ENCODE measurements at places on chromosomes 16 and 17.

DNA sequence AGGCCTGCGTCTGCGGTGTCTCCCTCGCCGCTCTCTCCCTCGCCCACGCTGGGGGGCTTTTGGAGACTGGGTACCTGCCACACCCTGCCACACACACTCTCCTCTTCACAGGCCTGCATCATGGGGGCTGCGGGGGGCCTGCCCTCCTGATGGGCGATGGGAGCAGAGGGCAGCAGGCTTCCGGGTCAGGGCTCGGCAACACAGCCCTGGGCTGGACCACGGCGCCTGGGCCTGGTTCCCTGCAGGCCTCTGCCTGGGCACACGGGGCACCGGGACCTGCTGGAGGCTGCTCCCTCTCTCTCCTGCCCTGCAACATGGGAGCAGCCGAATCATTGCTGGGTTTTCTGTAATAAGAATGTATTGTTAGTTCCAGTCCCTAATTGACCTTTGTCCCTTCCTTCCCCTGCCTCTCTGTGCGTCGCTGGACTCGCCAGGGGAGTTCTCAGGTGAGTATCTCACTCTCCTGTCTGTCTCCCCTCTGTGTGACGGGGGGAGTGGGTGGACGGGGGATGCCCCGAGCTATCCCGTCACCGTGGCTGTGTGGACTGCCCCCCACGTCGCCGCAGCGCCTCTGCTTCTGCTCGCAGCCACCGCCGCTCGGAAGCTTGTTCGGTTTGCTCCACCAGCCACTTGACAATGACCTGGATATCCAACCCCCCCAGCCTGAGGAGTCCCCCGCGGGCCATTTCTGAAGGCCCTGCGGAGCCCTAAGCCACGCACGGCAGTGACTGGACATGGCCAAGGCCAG lies 13.5 kb downstream of the NME3 start:
- DNase-seq = no peak

- DNase-seq = no peak
These were observed 30.4 kb downstream of the RAI1 start for GRCh38 chr17:17711641-17712162.

DNA sequence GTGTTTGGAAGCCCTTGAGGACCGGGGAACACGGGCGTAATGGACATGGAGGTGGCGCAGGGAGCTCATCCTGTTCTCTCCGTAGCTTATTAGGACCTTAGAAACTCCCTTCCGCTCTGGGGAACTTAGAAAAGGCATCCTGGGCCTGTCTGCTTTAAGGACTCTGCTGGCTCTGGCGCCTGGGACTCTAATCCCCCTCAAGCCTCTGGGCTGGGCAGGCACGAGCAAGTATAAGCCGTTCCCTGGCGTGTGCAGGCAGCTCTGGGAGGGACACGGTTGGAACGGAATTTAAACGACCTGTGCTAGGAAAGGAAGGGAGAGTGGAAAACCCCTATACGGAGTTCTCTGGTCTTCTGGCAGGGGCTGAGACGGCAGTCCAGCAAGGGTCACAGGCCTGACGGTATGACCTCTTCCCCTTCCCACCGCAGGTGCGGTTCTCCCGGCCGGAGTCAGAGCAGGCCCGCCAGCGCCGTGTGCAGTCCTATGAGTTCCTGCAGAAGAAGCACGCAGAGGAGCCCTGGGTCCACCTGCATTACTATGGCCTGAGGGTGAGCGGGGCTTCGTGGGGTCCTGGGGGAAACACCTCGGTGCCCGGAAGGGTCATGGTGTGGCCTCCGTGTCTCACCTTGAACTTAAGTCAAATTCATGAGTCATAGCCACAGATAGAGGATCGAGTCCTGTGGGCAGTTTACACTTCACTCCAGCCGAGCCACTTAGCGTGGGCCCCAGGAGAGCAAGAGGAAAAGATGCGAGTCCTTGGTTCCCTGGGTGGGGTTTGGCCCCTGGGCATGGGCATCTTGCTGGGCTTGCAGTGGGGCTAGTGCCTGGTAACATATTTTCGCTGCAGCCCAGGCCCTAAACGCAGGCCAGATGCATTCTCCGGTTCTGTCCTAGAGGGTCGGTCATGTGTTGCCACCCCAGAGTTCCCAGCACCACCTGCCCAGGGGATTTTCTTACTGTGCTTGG lies 17.7 kb downstream of the POLR3E start:
- DNase-seq = no peak

DNA sequence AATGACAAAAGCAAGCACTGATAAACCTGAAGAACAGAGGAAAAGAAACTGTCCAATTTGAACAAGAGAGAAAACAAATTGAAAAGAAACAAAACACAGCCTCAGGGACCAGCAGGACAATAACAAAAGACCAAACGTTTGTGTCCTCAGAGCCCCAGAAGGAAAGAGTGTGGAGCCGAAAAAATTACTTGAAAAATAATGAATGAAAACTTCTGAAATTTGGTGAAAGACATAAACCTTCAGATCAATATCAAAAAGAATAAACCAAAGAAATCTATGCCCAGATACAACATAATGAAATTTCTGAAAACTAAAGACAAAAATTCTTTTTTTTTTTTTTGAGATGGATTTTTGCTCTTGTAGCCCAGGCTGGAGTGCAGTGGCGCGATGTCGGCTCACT lies 45.6 kb downstream of the CCDC57 start:
- no peak for DNase-seq

DNA sequence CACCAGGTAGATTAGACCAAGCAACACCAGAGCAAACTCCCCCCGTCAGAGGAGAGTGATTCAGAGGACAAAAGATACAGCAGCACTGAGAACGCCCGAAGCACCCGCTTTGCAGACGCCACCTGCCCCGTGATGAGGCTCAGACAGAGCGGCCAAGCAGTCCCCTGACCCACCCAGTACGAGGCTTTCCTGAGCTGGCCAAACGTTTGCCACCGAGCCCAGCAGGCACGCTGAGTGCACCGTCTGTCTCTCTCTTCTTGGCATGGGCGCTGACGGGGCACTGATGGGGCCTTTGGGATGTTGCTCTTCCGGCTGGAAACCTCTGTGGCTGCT lies 19.4 kb upstream of the WDR45B start:
- no peak for DNase-seq

GRCh38 chr16:72937916-72938794 lies 109.8 kb downstream of the ZFHX3 start:
- no peak for DNase-seq

- DNase-seq = peak; percentile 48
These were observed 763 bp upstream of the ACTG1 start for GRCh38 chr17:81513372-81513752.

DNA sequence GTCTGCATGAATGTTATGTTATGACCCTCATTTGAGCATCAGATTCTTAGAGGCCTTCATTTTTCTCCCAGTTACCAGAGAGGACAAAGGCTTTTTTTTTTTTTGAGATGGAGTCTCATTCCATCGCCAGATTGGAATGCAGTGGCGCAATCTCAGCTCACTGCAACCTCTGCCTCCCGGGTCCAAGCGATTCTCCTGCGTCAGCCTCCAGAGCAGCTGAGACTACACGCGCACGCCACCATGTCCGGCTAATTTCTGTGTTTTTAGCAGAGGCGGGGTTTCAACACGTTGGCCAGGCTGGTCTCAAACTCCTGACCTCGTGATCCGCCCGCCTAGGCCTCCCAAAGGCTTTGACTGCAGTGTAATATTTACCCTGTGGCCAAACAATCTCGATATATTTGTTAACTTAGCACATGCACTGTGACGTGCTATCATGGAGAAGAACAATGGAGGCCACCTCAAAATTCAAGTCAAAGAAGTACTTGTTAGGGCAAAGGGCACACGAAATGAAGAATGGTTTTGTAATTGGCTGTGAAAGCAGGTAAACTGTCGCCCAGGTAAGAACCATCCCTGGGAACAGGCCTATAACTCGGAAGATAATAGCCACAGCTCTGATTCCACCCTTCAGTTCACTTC lies 303.4 kb downstream of the SLC39A11 start:
- DNase-seq = no peak

DNA sequence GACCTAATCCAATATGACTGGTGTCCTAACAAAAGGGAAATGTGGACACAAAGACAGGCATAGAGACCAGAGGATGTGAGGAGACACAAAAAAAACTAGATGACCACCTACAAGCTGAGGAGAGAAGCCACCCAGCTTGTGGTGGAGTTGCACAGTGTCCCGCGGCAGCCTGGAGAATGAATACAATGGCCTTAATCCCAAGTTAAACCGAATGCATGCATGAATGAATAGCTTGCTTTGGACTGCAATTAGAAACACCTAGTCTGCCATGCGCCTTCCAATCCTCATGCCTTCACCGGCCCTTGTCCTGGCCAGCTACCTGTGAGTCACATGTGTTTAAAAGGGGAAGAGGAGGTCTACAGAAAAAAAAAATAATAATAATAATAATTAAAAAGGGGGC lies 72.0 kb downstream of the CNGB1 start:
- no peak for DNase-seq

DNA sequence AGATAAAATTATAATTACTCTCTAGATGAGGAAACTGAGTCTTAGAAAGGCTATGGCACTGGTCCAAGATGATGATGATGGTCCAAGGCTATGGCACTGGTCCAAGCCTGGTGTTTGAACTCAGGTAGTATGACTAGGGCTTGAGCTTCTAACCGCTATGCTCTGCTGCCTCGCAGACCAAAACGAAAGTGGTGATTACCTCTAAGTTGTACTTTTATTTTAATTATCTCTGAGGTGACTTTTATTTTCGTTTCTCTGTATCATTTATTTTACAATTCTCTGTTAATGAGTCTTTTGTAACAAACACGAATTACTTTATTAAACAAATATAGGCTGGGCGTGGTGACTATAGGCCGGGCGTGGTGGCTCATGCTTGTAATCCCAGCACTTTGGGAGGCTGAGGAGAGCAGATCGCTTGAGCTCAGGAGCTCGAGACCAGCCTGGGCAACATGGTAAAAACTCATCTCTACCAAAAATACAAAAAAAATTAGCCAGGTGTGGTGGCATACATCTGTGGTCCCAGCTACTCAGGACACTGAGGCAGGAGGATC lies 5.6 kb downstream of the REXO5 start:
- no peak for DNase-seq

- no peak for DNase-seq
These were observed 18.4 kb upstream of the GPRC5C start for GRCh38 chr17:74413491-74413890.

- DNase-seq = no peak
These were observed 2.8 kb downstream of the TENT4B start for GRCh38 chr16:50155925-50156324.

DNA sequence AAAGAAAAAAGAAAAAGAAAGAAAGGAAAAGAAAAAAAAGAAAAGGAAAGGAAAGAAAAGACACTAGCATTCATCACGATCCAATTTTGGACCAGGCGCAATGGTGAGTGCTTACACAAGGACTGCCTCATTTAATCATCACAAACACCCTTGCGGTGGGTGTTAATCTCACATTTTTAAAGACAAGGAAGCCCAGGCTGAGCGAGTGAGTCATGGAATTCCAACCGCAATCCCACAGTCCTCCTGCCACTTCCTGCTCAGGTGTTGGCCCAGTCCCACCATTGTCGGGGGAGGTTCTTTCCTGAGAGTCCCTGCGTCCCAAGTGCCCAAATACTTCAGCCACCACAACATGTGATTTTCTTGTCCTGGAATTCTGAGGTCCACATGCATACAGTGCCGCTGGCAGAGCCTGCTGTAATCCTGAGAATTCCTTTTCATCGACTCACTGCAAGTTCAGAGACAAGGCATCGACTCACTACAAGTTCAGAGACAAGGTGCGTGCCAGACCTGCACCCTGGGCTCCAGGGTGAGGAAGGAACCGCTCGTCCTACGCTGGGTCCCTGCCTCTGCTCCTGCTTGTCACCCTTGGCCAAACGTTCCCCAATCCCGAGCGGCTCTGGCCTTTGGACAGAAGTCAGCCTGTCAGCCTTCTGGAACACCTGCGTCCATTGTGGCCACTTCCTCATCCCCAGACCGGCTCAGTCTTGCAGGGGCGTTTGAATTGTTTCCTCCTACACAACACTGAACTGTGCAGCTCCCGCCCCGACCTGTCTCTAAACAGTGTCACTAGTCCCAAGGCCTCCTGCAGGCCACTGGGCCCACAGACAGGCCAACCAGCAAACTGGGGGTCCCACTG lies 5.8 kb downstream of the ZG16B start:
- no peak for DNase-seq

- DNase-seq = no peak
These were observed 54.0 kb downstream of the PGS1 start for GRCh38 chr17:78432226-78433012.

DNA sequence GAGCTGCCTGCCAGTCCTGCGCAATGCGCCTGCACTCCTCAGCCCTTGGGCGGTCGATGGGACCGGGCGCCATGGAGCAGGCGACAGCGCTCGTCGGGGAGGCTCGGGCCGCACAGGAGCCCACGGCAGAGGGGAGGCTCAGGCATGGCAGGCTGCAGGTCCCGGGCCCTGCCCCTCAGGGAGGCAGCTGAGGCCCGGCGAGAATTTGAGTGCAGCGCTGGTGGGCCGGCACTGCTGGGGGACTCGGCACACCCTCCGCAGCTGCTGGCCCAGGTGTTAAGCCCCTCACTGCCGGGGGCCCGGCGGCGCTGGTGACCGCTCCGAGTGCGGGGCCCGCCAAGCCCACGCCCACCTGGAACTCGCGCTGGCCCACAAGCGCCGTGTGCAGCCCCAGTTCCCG lies 13.6 kb upstream of the FADS6 start:
- no peak for DNase-seq

DNA sequence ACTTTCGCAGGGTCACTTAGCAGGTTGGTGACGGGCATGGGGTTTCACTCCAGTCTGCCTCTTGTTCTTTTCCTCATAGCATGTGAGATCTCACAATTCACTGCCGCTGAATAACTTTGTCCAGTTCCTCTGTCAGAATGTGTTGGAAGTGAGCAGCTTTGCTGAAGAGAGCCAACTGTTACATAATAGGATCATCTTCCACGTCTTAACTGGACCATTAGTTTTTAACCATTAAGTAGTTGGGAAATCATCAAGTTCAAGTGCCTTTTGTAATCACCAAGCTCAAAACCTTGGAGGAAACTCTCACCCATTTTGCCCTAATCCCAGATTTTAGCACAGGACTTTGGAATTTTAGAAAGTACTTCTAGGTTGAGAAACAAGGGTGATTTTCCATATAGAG lies 290.6 kb downstream of the WWOX start:
- no peak for DNase-seq

DNA sequence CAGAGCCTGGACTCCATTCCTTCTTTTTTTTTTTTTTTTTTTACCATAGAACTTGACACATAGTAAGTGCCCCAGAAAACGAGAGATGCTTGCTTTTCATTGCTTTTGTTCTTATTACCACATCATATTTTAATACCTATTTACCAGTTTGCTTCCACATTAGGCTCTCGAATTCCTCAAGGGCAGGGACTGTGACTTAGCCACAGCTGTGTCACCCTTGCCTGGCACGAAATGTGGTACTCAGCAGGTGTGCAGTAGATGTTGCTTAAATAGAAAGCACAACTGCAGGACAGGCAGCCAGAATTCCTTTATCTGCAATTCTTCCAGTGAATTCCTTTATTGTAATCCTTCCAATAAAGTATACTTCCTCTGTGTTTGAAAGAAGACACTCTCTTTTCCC lies 393.0 kb downstream of the HAPSTR1 start:
- no peak for DNase-seq

DNA sequence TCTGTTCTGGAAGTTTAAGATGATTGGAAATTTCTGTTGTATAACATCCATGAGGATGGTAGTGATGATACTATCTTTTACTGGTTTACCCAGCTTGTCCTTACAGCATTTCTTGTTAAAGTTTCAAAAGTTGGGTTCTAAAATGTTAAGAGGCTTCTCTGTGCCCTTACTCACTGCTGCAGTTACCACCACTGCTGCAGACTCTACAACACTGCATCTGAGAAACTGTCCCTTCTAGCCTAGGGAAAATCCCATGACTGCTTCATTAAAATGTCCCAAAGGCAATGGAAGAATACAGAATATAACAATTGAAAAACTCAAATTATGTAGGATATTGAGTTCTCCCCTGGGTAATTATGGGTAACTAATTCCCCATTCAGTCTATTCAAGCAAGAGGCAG lies 3.8 kb upstream of the NSRP1 start:
- DNase-seq = no peak
